ENCODE measurements at places on chromosomes 4 and X.

- no peak for DNase-seq
These were observed 77.6 kb upstream of the RAB40AL start for GRCh38 chrX:102859550-102859871.

DNA sequence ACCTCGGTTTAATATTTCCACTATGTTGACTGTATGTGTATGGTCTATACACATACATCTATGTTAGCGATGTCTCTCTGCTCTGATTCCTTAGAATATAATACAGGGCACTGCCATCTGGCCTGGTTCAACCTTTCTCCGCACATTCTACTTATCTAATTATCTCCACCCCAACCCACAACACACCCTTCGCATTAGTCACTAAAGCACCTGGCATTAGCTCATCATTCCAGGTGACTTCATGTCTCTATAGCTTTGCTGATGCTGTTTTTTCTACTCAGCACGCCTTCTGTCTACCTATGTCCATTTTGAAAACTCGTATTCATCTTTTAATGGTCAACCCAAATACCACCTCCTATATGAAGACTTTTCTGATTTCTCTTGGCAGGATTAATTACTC, 425.2 kb upstream of the RASGEF1B start:
- no peak for DNase-seq

GRCh38 chrX:119673336-119673735, 19.6 kb downstream of the SEPTIN6 start:
- DNase-seq, result no peak

GRCh38 chrX:30874851-30875250, 14.2 kb downstream of the TAB3 start:
- no peak for DNase-seq

GRCh38 chr4:127829014-127829413, 46.9 kb downstream of the HSPA4L start:
- no peak for DNase-seq

GRCh38 chr4:48109413-48110263, 24.4 kb downstream of the TXK start:
- no peak for DNase-seq

GRCh38 chrX:40012039-40012867, 85.5 kb downstream of the BCOR start:
- peak; percentile 27 for DNase-seq

DNA sequence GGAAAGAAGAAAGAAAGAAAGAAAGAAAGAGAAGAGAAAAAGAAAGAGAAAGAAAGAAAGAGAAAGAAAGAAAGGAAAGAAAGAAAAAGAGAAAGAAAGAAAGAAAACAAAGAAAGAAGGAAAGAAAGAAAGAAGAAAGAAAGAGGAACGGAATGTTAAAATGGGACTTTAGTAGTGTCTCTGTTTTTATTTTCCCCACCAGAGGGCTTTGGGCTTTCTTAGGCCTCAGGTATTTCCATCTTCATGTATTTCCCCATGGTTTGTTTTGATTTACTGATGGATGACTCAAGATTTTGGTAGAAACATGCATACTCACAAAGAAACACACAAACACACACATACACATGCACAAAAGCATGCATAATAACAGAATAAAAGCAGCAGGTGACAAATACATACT, 181.2 kb downstream of the AFF2 start:
- no peak for DNase-seq

- DNase-seq, result no peak
These were observed 8.8 kb downstream of the DDX53 start for GRCh38 chrX:23008431-23009099.

DNA sequence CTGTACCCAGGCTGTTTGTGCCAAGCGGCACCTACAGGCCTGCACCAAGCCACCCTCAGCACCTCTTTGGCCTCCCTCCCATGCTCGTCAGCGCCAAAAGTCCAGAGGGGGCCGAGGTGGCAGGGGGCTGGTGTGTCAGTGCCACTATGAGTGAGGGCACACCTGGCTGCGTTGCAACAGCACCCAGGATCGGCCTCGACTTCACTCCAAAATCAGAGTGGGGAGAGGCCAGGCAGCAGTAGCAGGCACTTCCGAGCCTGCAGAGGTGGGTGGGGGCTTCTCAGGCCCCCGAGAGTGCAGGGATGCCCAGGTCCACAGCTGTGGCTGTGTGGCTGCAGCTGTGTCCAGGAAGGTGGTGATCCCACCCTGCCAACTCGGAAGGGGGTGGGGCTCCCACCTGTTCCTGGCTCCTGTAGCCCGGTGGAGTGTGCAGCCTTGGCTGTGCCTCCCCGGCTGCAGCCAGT, 58.5 kb downstream of the PPA2 start:
- DNase-seq, result no peak

GRCh38 chr4:24473309-24473721, 111.0 kb downstream of the DHX15 start:
- no peak for DNase-seq

DNA sequence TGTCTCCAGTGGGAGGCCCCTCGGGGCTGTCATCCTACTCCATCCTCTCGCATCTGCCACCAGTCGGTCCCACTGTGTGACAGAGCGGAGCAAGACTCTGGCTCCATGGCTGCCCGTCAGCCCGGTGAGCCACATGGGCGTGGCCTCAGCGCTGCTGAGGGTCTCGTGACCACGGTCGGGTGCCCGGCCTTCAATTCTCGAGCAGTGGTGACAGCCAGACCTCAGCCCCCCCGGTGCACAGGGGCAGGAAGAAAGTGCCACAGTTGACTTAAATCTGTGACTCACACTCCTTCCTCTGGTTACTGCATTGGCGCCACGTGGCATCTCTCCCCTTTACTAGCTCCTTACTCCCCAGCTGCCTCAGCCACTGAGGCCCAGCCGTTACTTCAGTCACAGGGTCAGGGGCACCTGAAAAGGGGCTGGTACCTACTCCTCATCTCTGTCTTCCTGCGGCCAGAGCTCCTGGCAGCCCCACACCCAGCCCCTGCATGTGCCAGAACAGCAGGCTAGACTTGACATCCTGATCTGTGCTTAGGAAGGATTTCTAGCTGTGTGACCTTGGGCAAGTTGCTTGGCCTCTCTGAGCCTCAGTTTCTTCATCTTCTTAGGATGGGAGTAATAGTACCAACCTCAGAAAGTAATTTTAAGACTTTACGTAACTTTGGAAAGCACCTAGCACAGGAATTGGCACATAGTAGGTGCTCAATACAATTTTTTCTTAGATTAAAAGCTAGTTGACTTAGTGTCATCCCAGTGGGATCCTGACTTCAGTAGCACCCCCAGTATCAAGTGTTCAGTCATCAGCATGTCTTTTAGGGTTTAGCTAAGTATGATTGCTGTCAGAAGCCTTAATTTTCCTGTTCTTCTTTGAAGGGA, 66.1 kb downstream of the TNIP2 start:
- DNase-seq, result peak; percentile 24

DNA sequence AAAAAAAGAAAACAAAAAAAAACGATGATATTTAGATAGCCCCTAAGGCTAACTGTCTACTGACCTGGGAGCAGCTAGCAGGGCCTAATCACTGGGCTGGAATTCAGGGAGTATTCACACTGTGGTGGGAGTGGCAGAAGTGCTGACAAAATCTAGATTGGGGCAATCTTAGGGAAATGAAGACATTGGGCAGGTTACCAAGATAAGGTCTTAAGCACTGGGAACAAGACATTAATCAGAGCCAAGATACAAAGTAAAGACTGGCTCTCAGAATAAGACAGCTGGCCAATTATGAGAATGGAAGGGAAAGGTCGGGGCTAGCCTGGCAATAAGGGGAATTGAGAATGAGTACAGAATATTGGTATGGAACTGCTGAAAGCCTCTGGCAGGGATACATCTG, 100.2 kb upstream of the GRIA3 start:
- no peak for DNase-seq

GRCh38 chr4:99090481-99091215, 2.1 kb upstream of the ADH5 start:
- no peak for DNase-seq

DNA sequence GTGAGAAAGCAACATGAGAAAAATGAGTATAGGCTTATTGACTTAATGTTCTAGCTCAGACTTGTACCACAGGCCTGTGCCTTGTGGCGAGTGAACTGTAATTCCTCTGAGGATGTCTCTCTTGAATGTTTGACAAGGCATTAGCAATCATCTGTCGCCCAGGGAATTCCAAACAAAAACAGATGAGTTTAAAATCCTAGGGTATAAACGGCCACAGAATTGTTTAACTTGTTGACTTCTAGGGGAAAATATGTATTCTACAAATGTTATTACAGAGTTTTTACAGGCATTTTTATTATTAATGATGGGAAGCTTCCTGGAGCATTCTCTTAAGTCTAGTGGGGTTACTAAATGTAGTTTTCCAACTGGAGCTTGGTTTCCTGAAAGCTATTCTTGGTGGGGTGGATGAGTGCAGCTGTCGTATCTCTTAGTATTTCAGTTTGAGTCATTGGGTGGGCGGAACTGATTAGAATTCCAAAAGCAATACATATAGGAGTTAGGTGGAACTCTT, 40.6 kb downstream of the ARHGAP10 start:
- DNase-seq, result no peak

DNA sequence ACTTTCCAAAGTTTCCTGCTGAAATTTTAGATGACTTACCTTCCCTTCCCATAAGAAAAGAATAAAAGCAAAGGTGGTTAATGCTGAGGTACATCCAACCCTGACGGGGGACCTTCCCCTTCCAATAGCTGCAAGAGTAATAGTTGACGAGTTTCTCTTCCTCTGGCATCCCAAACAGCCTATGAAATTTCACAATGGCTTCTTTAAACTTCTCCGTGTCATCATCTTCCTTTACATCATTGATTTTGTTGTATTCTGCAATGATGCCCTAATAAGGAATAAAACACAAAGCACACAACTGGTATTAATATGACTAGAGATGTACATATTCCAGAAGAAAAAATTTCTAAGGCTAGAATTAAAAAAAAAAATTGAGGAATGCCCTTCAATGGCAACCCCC, 76.6 kb downstream of the TBC1D9 start:
- DNase-seq, result no peak

DNA sequence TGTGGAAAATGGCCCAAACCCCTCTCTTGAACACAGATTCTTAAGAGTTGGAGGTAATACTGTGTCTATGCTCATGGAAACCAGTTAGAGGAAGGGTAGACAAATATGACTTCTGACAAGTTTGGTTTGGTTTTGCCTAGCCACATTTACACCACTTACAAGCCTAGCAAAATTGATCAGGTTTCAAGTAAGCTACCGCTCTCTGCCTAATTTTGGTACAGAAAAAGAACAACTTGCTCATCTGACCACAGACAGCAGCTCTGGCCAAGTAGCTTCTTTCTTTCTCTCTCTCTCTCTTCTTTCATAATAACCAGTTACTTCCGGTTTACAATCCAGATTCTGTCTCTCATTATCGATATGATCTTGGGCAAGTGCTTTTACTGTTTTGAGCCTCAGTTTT, 260.0 kb downstream of the GLUD2 start:
- DNase-seq, result no peak
